ENCODE measurements at places on chromosomes 5 and 9. TPM values are rescaled to one million over a fixed set of nuclear protein-coding genes. Genes with fewer than 3 reads are reported as not detected.

The RPL12 gene
- 2,640 TPM for total RNA-seq

The LCN9 gene
- total RNA-seq, result 2.4 TPM

The UBE2QL1 gene
- 0.62 TPM for total RNA-seq

The PCDH12 gene
- not detected for total RNA-seq

The EEIG1 gene
- total RNA-seq, result 8.8 TPM

The SLC36A2 gene
- total RNA-seq, result not detected

The SPATA6L gene
- total RNA-seq, result 0.99 TPM

The TMEM252 gene
- total RNA-seq, result not detected

The RNF183 gene
- total RNA-seq, result 0.09 TPM

The SMIM3 gene
- 24.6 TPM for total RNA-seq

The PCA3 gene
- total RNA-seq, result 0.30 TPM

The AIF1L gene
- total RNA-seq, result 95.1 TPM

The PAPPA gene
- total RNA-seq, result 0.65 TPM

The SPAAR gene
- total RNA-seq, result not detected

The ADRA1B gene
- 0.59 TPM for total RNA-seq

The CWC27 gene
- total RNA-seq, result 40.6 TPM

The PCDHA1 gene
- 0.19 TPM for total RNA-seq

The RXFP3 gene
- total RNA-seq, result not detected

The CCNO gene
- total RNA-seq, result 0.93 TPM

The PDE4D gene
- 2.0 TPM for total RNA-seq

The SH3GL2 gene
- total RNA-seq, result 1.2 TPM

The CMYA5 gene
- 3.5 TPM for total RNA-seq

The LRRC70 gene
- 1.2 TPM for total RNA-seq

The EGFLAM gene
- total RNA-seq, result 0.15 TPM

The MIGA2 gene
- 39.1 TPM for total RNA-seq

The SLC6A7 gene
- total RNA-seq, result not detected

The FOCAD gene
- total RNA-seq, result 92.9 TPM

The APBA1 gene
- 3.4 TPM for total RNA-seq

The PHF24 gene
- 1.8 TPM for total RNA-seq

The IL5 gene
- not detected for total RNA-seq

The SPOCK1 gene
- total RNA-seq, result 6.9 TPM

The FOXI1 gene
- total RNA-seq, result not detected

The IL33 gene
- not detected for total RNA-seq

The SFXN1 gene
- 181 TPM for total RNA-seq

The SMIM32 gene
- total RNA-seq, result 0.13 TPM

The MOB3B gene
- 15.3 TPM for total RNA-seq

The GABRG2 gene
- total RNA-seq, result 0.64 TPM

The MYMK gene
- total RNA-seq, result not detected

The ABL1 gene
- total RNA-seq, result 74.0 TPM

The KIAA0825 gene
- 3.7 TPM for total RNA-seq

The PCDHB14 gene
- total RNA-seq, result 7.4 TPM

Measured in neural progenitor cell (in vitro differentiated cells).